NCI-H187 treated with DMSO at 0.1 percent for 48 hours (cell line): ENCODE measurements at places on chromosomes 5 and 9.

DNA sequence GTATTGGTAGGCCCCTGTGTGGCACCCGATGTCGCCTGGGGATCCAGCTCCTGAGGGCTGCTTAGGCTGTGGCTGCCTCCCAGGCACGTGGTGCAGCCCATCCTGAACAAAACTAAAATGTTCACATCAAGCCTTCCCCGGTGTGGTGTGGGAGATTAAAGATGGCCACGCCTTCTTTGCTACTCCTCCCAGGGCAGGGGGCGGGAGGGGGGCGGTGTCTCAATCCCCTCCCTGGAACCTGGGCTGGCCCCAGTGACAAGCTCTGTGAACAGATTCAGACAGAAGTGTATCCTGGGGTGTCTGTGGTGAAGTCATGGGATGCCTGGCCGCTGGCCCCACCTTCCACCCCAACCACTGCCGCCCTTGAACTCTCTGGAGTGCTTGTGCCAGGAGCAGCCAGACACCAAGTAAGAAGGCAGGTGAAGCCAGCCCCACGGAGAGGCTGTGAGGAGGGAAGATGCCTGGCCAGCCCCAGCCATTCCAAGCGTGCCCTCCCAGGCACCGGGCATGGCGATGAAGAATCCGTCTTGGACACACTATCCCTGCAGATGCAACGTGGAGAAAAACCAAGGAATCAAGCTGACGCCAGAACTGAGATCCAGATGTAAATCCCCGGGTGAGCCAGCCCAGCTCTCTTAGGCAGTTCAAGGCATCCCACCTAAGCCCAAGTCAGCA lies 75.8 kb downstream of the AK8 start:
- no peak for DNase-seq

GRCh38 chr5:122790354-122791103 lies 15.6 kb downstream of the SNX2 start:
- DNase-seq: no peak

DNA sequence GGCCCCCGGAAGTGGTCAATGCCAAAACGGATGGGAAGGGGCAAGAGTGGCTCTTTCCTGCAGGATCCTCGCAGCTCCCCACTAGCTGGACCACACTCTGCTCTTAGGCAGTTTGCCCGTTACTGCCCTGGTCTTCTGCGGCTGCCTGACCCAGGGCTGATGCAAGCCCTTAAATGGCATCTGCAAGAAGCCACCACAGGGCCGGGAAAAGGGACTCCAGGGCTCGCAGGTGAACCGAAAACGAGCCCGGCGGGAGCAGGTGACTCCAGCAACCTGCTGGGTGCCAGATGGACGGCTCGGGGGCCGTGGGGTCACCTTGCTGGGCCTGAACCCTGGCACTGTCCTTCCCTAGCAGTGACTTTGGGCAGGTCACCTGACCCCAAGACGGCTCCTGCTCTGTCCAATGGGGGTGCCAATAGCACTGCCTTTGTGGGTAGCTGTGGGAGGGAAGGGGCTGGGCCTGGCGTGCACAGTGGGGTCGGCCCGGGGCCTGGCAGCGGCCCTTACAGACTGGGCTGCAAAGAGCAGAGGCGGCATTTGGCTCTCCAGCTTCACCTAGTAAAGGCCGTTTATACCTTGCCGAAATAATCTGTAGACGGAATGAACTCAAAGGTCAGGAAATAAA lies 1.3 kb downstream of the TMEM250 start:
- DNase-seq: no peak

DNA sequence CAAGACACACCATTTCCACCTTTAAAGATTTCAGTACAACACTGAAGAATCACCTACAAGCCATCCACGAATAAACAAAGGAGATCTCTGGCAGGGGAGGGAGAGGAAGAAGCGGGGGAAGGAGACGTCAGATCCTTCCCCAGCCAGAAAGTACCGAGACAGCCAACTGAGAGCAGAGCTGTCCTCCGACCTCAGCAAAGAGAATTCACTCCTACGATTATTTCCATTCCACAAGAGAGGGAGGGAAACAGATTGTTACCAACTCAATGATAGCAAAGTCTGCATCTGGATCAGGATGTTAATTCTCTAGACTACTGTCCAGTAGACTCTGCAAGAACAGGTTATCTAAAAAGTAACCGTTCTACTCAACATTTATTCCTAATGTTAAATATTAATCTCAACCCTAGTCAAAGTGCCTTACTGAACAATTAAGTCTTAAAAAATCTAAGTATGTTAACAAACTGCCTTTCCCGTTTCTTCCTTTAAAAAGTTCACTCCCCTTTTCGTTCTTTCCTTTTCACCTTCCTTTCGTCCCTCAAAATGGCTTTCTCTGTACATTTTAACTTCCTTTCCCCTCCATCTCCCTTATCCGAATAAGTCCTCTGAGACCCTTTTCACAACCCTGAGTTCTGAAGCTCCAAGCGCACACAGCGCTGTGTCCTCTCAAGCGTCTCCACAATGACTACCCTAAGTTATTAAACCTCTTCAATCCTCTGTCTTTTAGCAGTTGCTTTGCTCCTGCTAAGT lies 1.4 kb downstream of the CHD1 start:
- DNase-seq: no peak

DNA sequence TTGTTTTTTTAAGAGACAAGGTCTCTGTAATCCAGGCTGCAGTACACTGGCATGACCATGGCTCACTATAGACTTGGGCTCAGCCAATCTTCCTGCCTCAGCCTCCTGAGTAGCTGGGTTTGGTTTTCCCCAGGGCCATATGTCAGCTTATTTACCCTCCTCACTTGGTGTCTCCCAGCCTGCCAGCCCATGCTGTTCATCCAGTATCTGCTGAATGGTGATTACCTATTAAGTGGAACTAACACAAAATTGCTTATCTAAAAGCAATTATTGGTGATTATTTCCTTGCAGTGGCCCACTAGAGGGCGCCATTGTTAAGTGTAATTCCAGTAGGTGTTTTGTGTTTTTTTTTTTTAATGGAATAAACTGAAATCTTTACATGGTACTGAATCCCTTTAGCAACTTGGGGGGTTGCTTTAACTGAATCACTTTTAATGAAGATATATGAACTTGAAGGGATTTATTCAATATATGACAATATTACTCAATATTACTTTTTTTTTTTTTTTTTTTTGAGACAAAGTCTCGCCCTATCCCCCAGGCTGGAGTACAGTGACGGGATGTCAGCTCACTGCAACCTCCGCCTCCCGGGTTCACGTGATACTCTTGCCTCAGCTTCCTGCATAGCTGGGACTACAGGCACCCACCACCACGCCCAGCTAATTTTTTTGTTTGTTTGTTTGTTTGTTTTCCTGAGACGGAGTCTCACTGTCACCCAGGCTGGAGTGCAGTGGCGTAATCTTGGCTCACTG lies 13.8 kb downstream of the EXOSC2 start:
- DNase-seq: no peak

DNA sequence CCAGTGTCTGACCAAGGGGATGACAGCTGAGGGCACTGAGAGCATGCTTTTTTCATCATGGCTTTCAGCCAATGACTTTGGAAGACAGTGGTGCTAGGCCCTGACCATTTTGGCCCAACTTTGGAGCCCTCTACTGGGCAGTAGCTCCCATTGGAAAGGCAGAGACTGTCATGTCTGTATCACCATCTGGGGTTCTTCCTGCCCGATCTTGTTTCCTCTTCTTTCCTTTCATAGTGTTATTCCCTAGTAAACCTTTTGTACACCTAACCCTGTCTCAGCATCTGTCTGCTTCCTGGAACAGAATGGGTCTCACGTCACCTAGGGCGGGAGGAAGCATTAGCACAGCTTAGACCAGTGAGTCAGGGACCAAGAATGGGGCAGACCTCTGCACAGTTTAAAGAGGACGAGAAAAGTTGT lies 97.4 kb upstream of the MAST4 start:
- DNase-seq: no peak

DNA sequence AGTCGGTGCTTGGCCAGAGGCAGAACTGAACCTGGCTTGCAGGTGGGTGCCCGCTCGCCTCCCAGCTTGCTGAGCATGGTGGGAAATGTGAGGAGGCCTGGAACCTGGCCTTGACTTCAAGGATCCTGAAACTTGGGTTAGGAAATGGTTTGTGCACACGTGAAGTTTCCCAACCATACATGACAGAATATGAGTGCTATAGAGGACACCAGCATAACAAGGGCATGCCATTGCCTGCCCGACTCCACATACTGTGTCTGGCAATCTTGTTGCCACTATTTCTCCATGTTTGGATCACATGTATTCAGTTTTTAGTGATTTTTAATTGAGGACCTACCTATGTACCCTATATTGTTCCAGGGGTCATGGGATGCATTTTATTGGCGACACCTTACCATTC lies 177.6 kb upstream of the ANKRD55 start:
- DNase-seq: no peak
